ENCODE measurements at places on chromosomes 1 and 21.

GRCh38 chr1:202245391-202245790 is 51.8 kb downstream of the LGR6 start:
- no peak for DNase-seq

GRCh38 chr21:34243562-34243961 is 120.2 kb upstream of the KCNE2 start:
- DNase-seq = no peak

DNA sequence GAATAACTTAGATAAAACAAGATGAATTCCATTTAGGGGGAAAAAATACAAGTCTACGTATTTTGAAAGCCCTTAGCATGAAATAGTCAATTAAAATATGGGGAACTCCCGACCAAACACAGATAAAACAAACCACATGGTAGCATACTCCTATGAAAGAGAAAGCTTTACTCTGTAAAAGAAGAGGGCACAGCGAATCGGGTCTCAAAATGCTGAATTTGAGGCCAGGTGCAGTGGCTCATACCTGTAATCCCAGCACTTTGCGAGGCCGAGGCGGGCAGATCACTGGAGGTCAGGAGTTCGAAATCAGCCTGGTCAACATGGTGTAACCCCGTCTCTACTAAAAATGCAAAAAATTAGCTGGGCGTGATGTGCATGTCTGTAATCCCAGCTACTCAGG is 116.9 kb upstream of the TIAM1 start:
- DNase-seq = no peak

DNA sequence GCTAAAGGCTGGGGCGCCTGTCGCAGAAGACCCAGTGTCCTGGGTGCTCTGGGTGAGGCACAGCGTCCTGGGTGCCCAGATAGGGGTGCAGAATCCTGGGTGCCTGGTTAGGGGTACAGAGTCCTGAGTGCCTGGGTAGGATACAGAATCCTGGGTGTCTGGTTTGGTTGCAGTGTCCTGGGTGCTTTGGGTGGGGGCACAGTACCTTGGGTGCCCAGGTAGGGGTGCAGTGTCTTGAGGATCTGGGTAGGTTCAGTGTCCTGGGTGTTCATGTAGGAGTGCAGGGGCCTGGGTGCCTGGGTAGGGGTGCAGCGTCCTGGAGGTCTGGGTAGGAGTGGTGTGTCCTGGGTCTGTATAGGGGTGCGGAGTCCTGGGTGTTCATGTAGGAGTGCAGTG is 178.7 kb downstream of the CAMTA1 start:
- DNase-seq = no peak

GRCh38 chr21:38376235-38376634 is 119.4 kb downstream of the KCNJ15 start:
- DNase-seq = no peak

GRCh38 chr1:111222308-111223125 is 5.0 kb upstream of the CHI3L2 start:
- DNase-seq = peak; percentile 63

DNA sequence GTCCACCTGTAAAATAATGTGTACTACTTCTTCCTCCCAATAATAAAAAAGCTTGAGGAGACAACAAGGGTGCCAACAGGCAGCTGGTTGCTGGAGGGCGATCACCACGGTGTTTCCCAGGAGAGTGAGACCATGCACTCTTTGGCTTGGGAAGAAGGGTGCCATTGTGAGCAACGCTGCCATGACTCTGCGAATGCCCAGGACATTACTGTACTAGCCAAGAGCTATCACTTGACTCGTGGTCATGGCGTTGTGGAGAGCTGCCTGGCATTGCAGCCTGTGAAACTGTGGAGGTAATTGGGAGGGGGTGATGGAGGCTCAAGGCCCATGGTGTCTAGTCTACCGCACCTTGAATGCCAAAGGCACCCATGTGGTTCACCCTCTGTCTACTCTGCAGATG is 14.6 kb upstream of the PRMT2 start:
- no peak for DNase-seq

- DNase-seq = no peak
Observed at GRCh38 chr1:82044536-82044935, 243.8 kb downstream of the ADGRL2 start.

GRCh38 chr1:1157914-1158710 is 15.6 kb upstream of the TTLL10 start:
- DNase-seq = no peak

GRCh38 chr1:96944432-96945092 is 223.0 kb downstream of the PTBP2 start:
- no peak for DNase-seq

- no peak for DNase-seq
Observed at GRCh38 chr1:116507631-116508030, 63.2 kb downstream of the CD58 start.

DNA sequence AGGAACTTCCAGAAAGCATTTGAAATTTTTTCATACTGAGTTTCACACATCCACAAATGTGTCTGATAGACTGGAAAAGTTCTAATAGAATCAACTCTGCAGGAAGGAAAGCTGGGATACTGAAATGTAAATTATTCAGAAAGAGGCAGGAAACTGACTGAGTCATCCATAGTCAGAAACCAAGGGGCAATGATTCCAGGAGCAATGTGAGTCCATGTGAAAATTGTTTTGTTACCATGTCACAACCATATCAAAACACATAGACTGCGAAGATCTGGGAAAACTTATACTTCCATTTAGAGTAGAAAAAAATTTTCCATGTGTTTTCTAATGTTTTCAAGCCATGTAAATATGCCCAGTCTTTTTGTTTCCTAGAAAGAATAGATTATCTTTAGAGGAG is 142.3 kb upstream of the TMPRSS15 start:
- DNase-seq = no peak

GRCh38 chr1:152013664-152014237 is 20.1 kb upstream of the S100A10 start:
- no peak for DNase-seq

DNA sequence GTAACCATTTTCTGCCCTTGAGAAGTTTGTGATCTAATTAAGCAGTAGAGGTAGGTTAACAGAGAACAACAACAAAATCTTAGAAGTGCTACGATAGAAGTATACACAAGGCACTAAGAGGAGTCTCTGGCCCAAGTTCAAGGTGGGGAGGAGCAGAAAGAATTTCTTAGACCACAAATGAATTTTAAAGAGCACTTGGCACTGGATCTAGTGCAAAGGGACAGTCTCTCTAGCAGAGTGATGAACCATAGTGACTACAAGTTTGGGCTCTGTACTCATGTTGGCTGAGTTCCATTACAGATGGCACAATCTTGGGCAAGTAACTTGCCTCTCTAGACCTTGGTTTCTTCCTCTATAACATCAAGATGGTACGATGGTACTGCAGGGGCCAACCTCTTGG is 33.3 kb upstream of the PIGC start:
- DNase-seq = no peak

- DNase-seq = no peak
Observed at GRCh38 chr21:37237764-37238163, 29.4 kb downstream of the VPS26C start.

- no peak for DNase-seq
Observed at GRCh38 chr1:44624268-44624901, 49.9 kb downstream of the TMEM53 start.

- DNase-seq = no peak
Observed at GRCh38 chr1:162070094-162070748, 730 bp downstream of the NOS1AP start.

GRCh38 chr1:213564215-213564659 is 423.5 kb upstream of the PROX1 start:
- no peak for DNase-seq

DNA sequence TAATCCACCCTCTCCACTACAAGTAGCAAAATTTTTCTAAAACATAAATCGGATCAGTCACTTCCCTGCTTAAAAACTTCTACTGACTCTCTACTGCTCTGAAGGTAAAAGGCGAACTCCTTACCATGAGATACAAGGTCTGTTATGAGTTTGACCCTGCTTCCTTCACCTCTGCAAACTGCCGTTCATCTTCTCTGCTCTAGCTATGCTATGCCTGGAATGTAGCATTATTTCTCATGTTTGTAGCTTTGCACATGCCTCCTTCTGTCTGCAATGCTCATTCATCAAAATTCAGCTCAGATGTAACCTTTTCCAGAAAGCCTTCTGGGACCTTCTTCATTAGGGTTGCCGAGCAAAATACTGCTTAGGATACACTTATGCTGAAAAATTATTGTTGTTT is 30.8 kb downstream of the RPL5 start:
- DNase-seq = no peak

GRCh38 chr1:111551623-111552411 is 48.4 kb upstream of the ADORA3 start:
- no peak for DNase-seq

DNA sequence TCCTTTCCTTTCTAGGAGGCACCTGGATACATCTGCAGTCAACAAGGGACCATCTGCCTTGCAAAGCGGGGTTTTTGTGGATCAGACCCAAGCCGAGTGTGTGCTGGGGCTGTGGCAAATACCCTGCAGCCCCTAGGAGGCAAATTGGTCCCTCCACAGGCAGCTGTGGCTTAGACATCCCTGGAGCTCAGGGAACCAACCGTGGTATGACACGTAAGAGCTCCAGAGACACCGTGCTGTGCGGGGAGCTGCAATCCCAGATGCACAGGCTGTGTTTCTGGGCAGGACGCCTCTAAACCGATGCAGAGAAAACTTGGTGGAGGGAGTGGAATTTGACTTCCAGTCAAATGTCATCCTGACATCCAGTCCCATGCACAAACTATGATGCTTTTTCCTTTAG is 141.5 kb downstream of the KAZN start:
- DNase-seq = no peak

- DNase-seq = no peak
Observed at GRCh38 chr1:5611431-5611830, 380.8 kb downstream of the NPHP4 start.

DNA sequence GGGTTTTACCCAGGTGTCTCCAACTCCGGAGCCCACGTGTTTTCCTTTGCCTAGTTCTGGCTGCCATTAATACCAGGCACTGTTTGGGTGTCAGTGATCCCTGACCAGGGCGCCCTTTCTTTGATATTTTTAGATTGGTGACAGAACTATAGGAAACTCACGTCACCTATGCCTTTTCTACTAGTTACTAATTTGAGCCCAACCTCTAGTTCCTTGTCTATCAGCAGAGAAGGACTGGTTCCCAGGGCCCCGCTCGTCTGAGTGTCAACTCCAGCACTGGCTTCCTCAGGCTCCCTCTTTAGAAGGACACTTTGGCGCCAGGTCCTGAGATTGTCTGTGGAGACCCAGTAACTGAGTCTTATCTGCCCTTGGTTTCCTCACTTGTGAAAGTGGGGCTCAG is 9.4 kb downstream of the MFN2 start:
- no peak for DNase-seq

DNA sequence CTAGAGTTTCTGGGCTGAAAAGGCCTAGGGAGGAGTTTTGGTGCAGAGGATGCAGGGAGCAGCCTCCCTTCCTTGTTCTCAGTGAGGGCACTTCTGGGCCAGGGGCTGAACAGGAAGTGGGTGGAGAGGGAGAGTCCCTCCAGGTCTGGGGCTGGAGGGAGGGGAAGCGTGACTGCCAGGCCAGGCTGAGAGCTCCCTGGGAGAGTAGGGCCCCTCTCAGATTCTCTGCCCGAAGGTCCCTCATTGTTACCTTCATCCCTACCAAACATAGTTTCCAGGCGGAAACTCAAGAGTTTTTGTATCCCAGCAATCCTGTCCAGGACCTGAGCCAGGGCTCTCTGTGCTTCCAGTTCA is 36.8 kb downstream of the CITED4 start:
- DNase-seq = no peak

DNA sequence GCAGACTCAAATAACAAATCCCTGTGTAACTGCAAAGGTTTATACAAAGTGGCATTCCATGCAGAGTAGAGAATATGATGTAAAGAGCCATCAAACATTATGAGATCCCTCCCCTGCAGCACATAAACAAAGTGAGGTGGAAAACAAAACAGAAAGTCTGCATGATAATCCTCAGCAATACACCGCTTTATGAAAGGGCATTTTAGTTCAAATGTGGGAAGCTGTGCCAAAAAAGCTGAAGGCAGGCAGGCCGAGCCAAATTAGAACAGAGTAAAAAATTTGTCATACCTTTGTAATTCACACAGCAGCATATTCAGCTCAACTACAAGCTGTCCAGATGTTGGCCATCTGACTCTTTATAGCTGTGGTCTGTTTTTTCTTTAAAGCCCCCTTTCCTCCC is 113.5 kb downstream of the LHX9 start:
- DNase-seq = no peak

- DNase-seq = no peak
Observed at GRCh38 chr1:46008585-46008984, 123.8 kb downstream of the PIK3R3 start.

DNA sequence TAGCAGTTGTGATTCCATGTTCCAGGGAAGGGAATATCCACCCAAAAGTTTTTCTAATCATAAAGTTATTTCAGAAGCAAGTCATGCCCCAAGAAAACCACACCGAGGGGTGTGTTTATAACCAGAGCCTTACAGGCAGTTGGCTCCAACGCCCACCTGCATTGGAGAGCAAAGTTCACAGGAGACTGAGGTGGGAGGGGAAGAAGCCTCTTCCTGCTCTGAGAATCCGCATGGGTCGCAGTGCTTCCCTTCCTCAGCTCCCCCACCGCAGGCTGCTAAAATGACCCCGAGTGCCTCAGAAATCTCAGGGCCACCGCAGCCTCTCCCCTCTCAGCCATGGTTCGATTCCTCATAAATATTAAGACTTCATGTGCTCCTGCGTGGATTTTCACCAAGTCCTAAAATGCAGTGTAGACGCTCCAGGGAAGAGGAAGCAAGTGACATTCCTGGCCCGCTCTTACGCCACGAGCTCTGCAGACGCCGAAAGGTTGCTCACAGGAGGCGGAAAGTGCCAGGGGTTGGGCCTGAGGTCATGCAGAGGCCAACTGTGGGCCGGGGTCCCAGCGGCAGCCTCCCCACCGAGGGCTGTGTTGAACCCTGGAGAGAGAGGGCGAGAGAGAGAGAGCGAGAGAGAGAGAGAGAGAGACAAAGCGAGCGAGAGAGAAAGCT is 13.4 kb upstream of the SPSB1 start:
- peak; percentile 38 for DNase-seq

DNA sequence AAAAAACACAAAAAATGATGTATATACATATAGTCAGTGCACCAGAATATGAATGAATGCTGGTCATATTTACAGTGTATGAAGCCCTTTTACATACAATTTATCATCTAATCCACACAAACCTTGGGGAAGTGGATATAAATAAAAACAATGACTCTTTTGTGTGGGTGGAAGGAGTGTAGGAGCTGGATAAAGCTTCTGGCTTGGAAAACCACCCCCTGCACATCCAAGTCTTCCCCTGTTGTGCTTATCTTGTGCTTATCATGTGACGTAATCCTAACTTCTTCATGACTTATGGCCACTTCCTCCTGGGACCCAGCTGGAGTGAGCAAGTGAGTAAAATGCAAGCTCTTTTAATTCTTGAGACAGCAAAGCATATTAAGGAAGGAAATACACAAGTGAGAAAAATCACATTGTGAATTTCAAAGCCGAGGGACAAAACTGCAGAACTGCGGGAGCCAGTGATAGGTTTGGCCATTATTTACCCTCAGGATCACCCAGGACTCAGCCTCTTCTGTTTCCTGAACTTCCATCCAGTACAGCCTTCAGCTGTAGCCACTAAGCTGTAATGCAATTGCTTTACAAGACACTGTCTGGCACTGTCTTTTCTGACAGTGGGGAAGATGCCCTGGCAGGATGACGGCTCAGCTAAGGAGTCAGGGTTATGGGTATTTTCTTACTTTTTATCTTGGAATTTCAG is 104.0 kb upstream of the PPM1J start:
- DNase-seq = no peak

Data from stimulated activated CD8-positive, alpha-beta memory T cell treated with anti-CD3 and anti-CD28 coated beads, Interleukin-15, amount 100 ng/mL, for 48 hours (primary cell).